Tibial artery (tissue), 4 donors: ENCODE measurements at places on chromosomes 11 and 22.

DNA sequence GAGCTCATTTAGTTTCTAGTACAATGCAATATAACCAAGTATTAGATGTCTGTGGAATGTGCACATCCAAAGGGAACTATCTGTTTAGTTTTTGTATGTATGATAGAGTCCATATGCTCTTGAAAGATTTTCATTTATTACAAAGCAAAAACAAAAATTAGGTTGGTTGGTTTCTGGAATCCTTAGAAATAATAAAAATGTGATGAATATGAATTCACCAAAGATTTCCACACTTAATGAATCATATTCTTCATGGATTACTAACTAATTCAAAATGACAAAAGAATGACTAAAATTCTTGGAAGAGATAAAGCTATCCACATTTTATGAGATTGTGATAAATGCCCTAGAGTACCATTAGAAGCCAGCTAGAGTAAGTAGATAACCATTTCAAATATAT, 261.1 kb downstream of the SBF2 start:
- no peak for DNase-seq

- no peak for DNase-seq
Observed at GRCh38 chr11:125257190-125257579, 92.6 kb downstream of the PKNOX2 start.

DNA sequence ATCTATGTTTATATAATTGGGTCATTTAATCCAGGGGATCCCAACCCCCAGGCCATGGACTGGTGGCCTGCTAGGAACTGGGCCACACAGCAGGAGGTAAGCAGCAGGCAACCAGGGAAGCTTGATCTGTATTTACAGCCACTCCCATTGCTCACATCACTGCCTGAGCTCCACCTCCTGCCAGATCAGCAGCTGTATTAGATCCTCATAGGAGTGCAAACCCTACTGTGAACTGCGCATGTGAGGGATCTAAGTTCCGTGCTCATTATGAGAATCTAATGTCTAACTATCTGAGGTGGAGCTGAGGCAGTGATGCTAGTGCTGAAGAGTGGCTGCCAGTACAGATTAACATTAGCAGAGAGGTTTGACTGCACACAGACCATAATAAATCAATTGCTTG, 32.8 kb downstream of the MS4A2 start:
- DNase-seq, result no peak

- DNase-seq, result no peak
Observed at GRCh38 chr11:89355646-89356045, 135.5 kb downstream of the NOX4 start.

DNA sequence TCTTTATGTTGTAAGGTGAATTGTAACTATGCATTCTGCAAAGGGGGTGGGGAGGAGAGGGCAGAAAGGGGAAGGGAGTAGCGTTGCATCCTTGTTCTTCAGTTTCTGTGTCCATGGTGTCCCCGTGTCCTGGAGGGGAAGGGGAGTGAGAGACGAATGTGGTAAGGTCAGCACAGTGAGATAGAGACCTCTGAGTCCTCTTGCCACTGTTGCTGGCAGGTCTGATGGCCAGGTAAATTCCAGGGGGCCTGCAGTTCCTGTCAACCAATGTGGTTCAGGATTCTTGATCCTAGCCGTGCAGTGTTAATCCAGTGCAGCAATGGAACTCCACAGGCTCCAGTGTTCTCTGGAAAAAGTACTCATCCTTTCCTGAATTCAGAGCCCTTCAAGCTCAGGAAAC, 14.6 kb upstream of the ADSL start:
- DNase-seq, result no peak

DNA sequence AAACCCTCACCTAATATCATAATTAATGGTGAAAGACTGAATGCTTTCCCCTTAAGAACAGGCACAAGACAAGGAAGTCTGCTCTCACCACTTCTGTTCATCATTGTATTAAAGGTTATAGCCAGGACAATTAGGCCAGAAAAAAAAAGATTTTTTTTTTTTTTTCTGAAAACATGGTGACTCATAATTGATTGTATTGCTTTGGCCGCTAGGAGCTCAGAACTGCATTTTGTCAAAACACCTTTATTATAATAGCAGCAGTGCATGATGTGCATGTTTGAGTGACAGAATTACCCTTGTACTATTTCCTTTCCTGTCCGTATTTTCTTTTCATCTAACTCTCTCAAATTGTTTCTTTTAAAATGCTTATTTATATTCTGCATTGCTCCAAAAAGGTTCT, 98.1 kb downstream of the RNF169 start:
- DNase-seq, result no peak

DNA sequence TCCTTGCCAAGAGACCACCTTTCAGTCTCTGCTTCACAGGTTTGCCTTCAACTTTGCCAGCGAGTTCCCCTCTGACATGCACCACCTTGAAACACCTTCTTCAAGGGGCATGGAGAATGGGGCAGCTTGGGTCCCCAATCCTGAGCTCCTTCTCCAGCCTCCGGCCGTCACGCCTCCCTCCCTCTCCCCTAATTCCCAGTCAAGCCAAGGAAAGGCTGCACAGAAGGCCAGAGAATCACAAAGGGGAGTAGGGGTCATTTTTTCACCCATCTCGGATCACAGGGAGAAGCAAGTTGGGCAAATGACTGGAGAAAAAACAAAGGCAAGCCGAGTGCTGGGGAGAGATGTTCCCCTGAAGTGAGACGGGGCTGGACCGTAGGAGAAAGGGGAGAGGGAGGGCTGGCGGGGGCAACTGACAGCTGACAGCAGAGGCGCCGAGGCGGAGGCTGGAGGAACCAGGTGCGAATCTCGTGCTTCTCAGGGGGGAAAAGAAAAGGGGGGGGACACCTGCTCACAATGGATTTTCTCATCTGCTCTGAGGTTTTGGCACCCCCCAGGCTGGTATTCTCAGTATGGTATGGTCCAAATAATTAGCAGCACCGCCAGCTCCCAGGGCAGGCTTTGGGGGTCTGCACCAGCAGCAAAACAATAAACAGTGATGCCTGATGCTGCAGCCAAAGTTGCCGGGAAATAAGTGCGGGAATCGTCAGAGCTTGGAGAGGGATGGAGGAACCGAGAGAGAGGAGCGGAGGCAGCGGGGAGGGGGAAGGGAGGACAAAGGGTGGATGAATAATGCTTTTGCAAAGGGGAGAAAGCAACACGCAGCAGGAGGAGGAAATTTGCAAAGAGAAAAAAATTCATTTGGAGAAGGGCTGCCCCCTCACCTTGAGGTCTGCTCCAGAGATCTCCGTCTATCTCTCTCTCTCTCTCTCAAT, 644 bp downstream of the YPEL4 start:
- no peak for DNase-seq

GRCh38 chr11:44852159-44852747, 98.4 kb downstream of the TP53I11 start:
- DNase-seq, result no peak

DNA sequence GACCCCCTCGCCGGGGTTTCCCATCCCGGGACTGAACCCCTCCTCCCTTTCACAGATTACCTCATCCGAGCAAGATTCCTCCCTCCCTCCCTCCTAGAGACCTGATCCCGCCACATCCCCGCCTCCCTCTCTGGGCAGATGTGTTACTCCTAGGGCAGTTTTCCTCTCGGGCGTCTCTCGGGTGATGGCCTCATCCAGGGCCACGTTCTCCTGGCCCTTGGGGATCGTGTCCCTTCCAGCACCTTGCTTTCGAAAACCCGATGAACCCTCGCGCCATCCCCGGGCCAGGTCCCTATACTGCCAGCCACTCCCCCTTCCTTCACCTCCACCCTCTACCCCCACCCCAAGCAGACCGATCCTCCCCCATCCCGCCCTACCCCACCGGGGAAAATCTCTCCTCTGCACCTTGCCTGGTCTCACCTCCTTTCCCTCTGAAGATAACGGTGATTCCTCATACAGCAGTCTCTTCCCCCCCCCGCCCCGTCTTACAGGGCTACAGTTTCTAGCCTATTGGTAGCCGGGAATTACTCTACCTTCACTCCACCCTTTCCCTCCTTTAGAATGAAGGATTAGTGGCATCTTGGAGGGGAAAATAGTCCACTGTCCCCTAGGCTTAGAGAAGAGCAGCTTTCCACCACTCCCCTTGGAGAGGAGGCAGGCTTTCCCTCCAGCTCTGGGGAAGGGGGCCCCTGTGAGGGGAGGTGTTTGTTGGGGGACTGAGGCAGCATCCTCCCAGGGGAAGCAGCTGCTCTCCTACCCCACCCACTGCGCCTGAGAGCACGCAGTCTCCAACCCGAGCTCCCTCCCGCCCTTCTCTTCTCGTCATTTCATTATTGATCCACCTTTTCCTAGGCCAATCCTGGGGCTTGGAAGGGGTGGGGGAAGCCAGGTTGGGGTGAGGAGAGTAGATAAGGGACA, 1.2 kb downstream of the KMT2A start:
- DNase-seq, result peak; percentile 61

DNA sequence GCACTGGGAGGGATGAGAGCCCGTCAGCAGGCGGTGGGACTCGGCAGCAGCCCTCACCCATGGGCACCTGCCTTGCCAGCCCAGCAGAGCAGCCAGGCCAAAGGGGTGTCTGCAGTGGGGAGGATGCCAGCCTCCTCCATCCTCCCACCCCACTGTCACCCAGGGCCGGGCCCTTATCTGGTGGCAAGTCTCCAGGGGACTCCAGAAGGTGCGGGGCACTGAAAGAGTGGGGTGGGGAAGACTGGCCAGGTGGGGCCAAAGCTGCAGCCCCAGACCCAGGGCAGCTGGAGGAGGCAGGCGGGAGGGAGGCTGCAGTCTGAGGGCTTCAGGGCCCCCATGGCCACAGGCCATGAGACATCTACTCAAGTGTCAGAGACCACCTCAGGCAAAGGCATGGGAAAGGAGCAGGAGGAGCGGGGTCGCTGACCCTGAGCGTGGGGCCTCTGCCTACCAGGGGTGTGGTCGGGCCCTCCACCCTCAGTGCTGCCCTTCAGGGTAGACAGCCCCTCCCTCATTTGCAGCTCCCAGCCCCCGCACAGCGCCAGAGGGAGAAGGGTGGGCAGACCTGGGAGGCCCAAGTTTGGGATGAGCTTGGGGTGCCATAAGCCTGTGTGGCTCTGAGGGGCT, 3.5 kb downstream of the DGCR6L start:
- DNase-seq, result no peak

GRCh38 chr22:47645923-47646322, 883.5 kb downstream of the TBC1D22A start:
- DNase-seq, result no peak

DNA sequence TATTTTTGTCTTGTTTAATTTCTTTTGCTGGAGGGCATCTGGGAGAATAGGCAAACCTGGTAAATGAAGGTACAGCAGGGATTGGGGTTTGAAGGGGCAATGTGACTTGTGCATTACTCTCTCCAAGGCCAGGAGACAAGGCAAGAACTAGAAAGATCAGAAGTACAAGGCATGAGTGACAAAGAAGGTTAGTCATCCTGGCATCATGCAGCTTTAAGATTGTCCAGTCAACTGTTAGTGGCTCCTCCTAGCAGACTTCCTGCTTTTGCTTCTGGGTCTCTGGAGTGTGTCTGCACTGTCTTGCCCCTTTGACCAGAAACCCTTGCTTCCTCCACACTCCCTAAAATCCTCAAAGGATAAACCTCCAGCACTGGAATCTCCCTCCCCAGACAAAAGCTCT, 27.2 kb upstream of the GLYATL1 start:
- DNase-seq, result no peak

DNA sequence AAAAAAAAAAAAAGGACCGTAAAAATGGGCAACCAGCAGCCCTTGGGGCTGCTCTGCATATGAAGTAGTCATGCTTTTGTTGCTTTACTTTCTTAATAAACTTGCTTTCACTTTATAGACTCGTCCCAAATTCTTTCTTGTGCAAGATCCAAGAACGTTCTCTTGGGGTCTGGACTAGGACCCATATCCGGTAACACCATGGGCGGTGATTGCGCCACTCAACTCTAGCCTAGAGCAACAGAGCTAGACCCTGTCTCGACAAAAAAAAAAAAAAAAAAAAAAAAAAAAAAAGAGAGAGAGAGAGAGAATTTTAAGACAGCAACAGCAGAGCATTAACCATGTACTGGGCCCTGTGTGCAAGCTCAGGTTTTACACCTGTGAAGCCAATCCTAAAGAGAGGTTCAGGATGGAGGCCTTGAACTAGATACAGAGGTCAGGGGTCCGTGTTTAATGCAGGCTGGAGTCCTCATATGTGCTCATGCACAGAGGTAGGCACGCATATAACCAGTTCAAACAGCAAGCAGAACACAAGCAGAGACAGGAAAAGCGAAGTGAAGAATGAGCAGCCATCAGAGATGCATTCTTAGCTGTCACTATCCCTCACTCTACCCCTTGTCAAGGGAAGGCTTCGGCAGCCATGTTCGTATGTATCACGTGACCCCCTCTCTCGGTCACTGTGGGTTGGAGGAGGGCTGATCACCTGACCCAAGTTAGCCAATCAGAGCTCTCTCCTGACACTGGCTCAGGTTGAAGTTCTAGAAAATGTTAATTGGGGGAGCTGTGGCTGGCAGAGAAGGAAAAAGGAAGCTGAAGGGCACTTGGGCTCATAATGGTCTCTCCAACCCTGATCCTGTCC, 16.7 kb upstream of the SYT12 start:
- DNase-seq, result no peak

DNA sequence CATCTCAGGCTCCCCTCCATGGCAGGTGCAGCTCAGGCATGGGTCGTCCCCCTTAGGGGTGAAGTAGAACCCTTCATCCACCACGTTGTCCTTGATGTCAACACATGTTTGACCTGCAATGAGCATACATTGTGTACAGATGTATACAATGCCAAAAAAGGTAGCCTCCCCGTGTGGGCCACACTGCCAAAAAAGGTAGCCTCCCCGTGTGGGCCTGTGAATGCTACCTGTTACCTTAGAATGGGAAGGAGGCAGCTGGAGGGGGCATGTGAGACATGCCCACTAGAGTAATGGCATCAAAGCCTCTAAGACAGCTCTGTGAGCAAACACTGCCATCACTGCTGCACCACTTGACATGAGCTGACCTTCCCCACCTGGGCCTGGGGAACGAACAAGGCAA, 73.7 kb downstream of the DGCR2 start:
- peak; percentile 51 for DNase-seq

GRCh38 chr11:10076458-10077141, 217.4 kb downstream of the SBF2 start:
- DNase-seq, result peak; percentile 55

GRCh38 chr11:3170756-3171650, 5.9 kb upstream of the OSBPL5 start:
- DNase-seq, result peak; percentile 64

GRCh38 chr11:75779960-75780359, 11.4 kb downstream of the DGAT2 start:
- DNase-seq, result no peak

DNA sequence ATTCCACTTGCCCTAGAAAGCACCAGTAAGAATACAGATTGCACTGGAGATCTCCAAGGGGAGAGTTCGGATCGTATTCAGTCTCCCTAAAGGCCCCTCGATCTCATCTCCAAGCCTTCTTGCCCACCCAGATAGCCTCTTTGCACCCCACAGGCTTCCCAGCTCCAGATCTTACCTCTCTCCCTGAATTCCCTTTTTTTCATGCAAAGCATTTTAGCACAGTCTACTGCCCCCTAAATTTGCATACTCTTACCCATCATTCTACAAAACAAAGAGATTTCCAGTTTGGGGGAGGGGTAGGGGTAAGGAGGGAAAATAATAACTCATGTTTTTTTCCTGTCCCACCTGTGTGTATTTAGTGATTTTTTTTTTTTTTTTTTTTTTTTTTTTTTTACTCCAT, 105.2 kb downstream of the NAV2 start:
- no peak for DNase-seq
